Activated CD4-positive, alpha-beta T cell treated with anti-CD3 and anti-CD28 coated beads, Interleukin-2, Interleukin-4, amounts not matched to agents 100 ng/mL and 50 ng/mL, durations not matched to agents 16 hours and 8 hours (primary cell): ENCODE measurements at places on chromosomes 1 and 21.
A peak's percentile ranks its signal among the peaks of the same experiment; 100 is the strongest.

GRCh38 chr21:45128613-45129188, 54.3 kb downstream of the ADARB1 start:
- peak; percentile 73 for DNase-seq

GRCh38 chr21:42784276-42784675, 95.1 kb downstream of the WDR4 start:
- DNase-seq = no peak

- DNase-seq = no peak
These were observed 31.4 kb upstream of the DEPDC1 start for GRCh38 chr1:68528243-68528642.

GRCh38 chr1:31714442-31715086, 10.7 kb upstream of the COL16A1 start:
- DNase-seq = peak; percentile 19

- DNase-seq = no peak
These were observed 7.1 kb downstream of the RSBN1 start for GRCh38 chr1:113805256-113805531.

GRCh38 chr1:51982161-51982560, 8.3 kb downstream of the RAB3B start:
- no peak for DNase-seq
